ENCODE measurements at places on chromosomes 2 and 18. TPM values are rescaled to one million over a fixed set of nuclear protein-coding genes. Genes with fewer than 3 reads are reported as not detected.
A peak's percentile ranks its signal among the peaks of the same experiment; 100 is the strongest.

UGT1A4 gene
- total RNA-seq, result not detected

DNA sequence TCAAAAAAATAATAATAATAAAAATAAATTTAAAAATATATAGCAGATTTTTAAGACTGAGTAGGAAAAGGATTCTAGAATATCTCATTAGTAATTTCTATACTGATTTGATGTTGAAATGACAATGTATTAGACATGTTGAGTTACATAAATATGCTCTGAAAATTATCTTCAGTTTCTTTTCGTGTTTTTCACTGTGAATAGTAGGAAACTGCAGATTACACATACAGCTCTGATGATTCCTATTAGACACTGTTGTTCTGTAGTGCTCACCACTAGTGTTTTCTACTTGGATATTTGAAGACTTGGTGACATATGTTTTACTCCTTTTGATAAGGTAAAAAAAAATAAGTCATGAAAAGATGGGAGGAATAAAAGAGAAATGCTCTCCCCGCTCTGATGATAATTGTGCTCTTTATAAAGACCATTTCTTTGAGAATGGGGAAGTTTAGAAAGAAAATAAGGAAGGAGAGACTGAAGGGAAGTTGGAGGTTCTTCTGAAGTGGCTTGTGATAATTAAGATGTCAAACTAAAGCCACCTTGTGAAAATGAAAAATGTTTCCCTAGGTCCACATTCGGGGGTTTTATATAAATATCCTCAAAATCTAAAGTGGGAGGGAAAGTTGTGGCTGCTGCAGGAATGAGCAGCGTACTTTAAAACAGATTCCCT, 52.9 kb downstream of the SLC9A2 start:
- H3K4me1 ChIP-seq, result no peaks in the 10 kb centered on the region
- H3K27me3 ChIP-seq, result no peaks in the 10 kb centered on the region
- no peaks in the 10 kb centered on the region for H3K36me3 ChIP-seq
- no peak overlapping the region for H3K27ac ChIP-seq

- H3K27ac ChIP-seq, result peak overlapping the region; percentile 89
- 0 out of 2 replicates have a peak overlapping the region, but pooled peaks have one; percentile 4 for H3K4me3 ChIP-seq
- H3K27me3 ChIP-seq, result no peaks in the 10 kb centered on the region
- peaks cover 16% of the 10 kb centered on the region for H3K36me3 ChIP-seq
These were observed 150.1 kb downstream of the ANTXR1 start for GRCh38 chr2:69163109-69163508.

GRCh38 chr2:229980431-229981184, 58.3 kb downstream of the FBXO36 start:
- peaks cover 7% of the 10 kb centered on the region for H3K4me1 ChIP-seq
- peak overlapping the region; percentile 33 for H3K4me3 ChIP-seq
- H3K27ac ChIP-seq, result 0 out of 2 replicates have a peak overlapping the region, but pooled peaks have one; percentile 8
- H3K36me3 ChIP-seq, result no peaks in the 10 kb centered on the region

- DNase-seq, result peak; percentile 73
- H3K27ac ChIP-seq, result peak overlapping the region; percentile 17
- peak overlapping the region; percentile 38 for H3K4me3 ChIP-seq
These were observed 116.7 kb upstream of the MGAT5 start for GRCh38 chr2:134137182-134137611.

C2orf78 gene
- total RNA-seq, result not detected

DNA sequence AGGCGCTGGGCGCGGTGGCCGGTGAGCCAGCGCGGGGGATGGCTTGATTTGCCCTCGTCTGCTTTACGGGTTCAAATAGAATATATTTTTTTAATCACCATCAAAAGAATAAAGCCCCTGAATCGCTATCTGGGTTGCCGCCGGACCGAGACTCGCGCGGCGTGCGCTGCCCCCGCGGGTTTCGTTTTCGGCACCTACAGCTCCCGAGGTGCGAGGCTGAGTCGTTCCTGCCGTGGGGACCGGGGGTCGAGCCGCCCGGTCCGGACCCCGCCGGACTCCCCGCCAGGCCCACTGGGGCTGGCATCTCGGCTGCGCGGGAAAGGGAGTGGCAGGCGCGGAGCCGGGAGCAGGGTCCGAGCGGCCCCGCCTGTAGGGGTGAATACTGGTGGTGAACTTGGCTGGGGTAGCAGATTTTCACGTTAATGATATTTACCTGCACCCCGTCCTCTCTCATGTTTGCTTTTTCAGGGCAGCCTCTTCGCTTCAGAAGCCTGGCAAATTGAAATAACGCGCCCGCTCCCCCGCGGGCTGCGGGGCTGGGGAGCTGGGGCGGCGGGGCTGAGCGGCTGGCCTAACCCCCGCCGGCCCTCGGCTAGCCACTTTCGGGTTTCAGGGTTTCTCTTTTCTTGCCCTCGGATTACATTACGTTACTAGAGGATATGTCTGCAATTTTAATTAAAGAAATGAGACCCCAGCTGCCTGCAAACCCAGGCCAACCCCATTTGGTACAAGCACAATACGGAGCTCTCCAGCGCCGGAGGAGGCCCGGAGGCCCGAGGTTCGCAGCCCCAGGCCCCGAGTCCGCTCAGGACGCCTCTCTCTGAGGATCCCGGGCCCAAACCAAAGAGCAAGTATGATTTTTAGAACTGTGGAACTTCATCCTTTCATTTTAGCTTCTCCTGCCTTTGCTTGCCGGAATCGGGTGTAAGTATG, 1.7 kb upstream of the CELF4 start:
- no peaks in the 10 kb centered on the region for H3K36me3 ChIP-seq
- no peaks in the 10 kb centered on the region for H3K4me1 ChIP-seq
- H3K4me3 ChIP-seq, result peak overlapping the region; percentile 57
- peak; percentile 8 for DNase-seq
- no peak overlapping the region for H3K27ac ChIP-seq

DNA sequence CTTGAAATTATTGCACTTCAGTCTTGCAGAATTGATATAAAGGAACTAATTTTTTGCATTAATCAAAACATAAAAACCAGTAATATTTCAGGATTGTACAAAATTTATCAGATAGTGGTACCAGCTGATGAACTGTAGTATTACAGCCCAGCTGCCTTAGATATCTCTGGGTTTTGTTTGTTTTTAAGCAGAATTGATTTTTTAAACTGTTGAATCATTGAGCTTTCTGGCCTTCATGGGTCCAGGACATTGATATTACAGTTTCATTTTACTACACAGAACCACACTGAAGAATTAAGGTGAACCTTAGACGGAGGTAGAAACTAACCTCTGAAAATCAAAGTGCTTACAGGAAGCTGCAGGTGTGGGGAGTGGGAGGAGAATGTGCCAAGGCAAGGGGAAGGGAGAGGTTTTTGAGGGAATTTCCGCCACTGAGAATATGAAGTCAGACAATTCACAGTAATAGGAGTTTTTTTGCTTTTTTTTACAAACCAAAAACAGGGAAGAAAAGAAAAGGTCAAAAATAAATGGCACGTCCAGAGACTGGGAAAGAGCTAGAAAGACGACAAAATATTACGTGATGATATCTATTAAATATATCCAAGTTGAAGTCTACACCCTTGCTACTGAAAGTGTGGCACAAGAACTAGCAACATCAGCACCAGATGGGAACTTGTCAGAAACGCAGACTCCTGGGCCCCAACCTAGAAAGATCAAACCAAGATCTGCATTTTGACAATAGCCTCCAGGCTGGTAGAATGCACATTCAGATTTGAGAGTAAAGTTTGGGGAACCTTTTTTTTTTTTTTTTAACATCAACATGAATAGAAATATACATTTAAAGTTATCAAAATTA, 40.8 kb upstream of the SPAG16 start:
- peaks cover 26% of the 10 kb centered on the region for H3K4me1 ChIP-seq
- H3K27me3 ChIP-seq, result no peaks in the 10 kb centered on the region
- DNase-seq, result no peak
- H3K36me3 ChIP-seq, result no peaks in the 10 kb centered on the region

ACVR1 gene
- total RNA-seq, result 31.3 TPM

GRCh38 chr2:127541809-127542208, 6.3 kb downstream of the MYO7B start:
- no peak overlapping the region for H3K27ac ChIP-seq
- no peaks in the 10 kb centered on the region for H3K4me1 ChIP-seq
- H3K27me3 ChIP-seq, result peaks cover 9% of the 10 kb centered on the region
- H3K36me3 ChIP-seq, result no peaks in the 10 kb centered on the region
- H3K4me3 ChIP-seq, result no peak overlapping the region

GRCh38 chr2:199463708-199464605, 6.2 kb upstream of the SATB2 start:
- H3K4me3 ChIP-seq, result peak overlapping the region; percentile 84
- H3K27ac ChIP-seq, result no peak overlapping the region
- peaks cover 9% of the 10 kb centered on the region for H3K4me1 ChIP-seq
- no peaks in the 10 kb centered on the region for H3K36me3 ChIP-seq
- no peaks in the 10 kb centered on the region for H3K27me3 ChIP-seq
- DNase-seq, result peak; percentile 54

DNA sequence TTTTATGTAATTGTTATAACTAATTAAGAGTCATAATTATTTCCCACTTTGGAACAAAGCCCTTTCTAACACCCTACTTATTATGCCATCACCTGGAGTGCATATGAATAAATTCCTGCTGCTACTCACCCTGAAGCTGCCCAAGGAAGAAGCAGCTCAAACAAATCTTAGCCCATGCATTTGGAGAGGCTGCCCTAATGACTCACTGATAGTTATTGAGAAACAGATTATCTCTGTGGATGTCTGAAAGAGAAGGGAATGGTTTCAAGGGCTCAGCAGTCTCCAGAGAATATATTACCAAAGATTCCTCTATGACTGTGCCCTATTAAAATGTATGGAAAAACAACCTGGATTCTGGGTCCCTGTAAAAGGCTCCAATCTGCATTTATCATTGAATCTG, 81.0 kb downstream of the GPR39 start:
- no peak overlapping the region for H3K27ac ChIP-seq
- H3K4me3 ChIP-seq, result no peak overlapping the region
- H3K27me3 ChIP-seq, result no peaks in the 10 kb centered on the region
- DNase-seq, result peak; percentile 37
- H3K4me1 ChIP-seq, result no peaks in the 10 kb centered on the region

Measured in GM23248 (cell line).